ENCODE measurements at places on chromosomes 1 and 21. TPM values are rescaled to one million over a fixed set of nuclear protein-coding genes. Genes with fewer than 3 reads are reported as not detected.
A peak's percentile ranks its signal among the peaks of the same experiment; 100 is the strongest.

DNA sequence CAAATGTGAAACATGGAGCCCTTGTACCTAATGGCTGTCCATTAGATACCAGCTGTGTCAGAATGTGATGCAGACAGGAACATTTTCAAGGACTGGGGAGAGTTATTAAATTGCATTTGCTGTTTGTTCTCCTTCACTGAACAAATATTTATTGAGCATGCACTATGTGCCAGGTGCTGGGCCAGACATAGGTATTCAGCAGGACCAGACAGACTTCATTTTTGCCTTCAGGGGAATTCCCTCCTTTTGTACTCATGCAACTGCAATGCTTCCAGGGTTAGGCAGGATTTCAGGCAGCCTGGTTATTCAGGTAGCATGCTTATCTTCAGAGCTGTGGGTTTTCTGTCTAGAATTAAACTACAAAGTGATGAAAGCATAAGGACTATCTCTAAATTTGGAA, 64.2 kb upstream of the SMYD2 start:
- no peak overlapping the region for H3K4me3 ChIP-seq
- no peak for DNase-seq
- H3K36me3 ChIP-seq, result no peaks in the 10 kb centered on the region
- no peak overlapping the region for H3K27ac ChIP-seq
- H3K27me3 ChIP-seq, result no peaks in the 10 kb centered on the region
- H3K4me1 ChIP-seq, result no peaks in the 10 kb centered on the region

DNA sequence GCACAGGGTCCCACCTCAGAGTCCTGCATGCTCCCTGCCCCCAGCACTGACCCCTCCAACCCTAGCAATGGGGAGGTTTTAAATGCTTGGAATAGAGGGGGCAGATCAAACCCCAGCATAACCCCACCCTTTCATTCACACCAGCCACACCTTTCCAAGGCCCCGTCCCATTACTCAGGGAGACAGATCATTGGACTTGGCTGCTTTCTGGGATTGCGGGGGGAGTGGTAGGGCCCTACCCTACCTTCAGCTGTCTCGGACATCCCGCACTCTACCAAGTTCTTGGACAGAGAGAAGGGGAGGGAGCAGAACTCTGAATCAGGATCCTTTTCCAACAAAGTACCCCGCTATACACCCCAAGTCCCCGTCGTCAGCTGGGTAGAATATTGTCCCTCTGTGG, 983 bp downstream of the PADI2 start:
- H3K36me3 ChIP-seq, result no peaks in the 10 kb centered on the region
- H3K27me3 ChIP-seq, result peaks cover 66% of the 10 kb centered on the region
- no peak overlapping the region for H3K27ac ChIP-seq
- DNase-seq, result no peak
- H3K4me1 ChIP-seq, result peaks cover 16% of the 10 kb centered on the region
- H3K4me3 ChIP-seq, result no peak overlapping the region

GRCh38 chr1:181184621-181185020, 96.1 kb downstream of the IER5 start:
- no peak overlapping the region for H3K4me3 ChIP-seq
- H3K4me1 ChIP-seq, result peaks cover 2% of the 10 kb centered on the region
- peaks cover 56% of the 10 kb centered on the region for H3K27me3 ChIP-seq
- H3K27ac ChIP-seq, result no peak overlapping the region
- no peaks in the 10 kb centered on the region for H3K36me3 ChIP-seq

DNA sequence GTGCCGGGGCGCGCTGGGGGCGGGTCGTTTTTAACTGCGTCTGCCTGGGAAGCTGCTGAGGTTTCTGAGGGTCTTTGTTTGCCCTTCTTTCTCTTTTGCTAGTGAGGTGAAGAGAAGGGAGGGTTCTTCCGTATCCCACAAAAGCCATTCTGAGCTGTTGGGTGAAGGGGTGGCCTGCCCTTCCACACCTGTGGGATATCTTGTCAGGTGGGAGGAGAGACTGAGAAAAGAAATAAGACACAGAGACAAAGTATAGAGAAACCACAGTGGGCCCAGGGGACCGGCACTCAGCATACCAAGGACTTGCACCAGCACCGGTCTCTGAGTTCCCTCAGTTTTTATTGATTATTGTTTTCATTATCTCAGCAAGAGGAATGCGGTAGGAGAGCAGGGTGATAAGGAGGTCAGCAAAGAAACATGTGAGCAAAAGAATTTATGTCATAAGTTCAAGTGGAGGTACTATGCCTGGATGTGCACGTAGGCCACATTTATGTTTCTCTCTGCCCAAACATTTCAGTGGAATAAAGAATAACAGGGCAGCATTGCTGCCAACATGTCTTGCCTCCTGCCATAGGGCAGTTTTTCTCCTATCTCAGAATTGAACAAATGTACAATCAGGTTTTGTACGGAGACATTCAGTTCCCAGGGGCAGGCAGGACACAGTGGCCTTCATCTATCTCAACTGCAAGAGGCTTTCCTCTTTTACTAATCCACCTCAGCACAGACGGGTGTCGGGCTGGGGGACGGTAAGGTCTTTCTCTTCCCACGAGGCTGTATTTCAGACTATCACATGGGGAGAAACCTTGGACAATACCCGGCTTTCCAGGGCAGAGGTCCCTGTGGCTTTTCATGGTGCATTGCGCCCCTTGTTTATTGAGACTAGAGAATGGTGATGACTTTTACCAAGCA, 972 bp downstream of the PGBD2 start:
- H3K36me3 ChIP-seq, result peaks cover 36% of the 10 kb centered on the region
- peaks cover 48% of the 10 kb centered on the region for H3K4me1 ChIP-seq
- H3K27me3 ChIP-seq, result no peaks in the 10 kb centered on the region
- H3K4me3 ChIP-seq, result peak overlapping the region; percentile 58

DNA sequence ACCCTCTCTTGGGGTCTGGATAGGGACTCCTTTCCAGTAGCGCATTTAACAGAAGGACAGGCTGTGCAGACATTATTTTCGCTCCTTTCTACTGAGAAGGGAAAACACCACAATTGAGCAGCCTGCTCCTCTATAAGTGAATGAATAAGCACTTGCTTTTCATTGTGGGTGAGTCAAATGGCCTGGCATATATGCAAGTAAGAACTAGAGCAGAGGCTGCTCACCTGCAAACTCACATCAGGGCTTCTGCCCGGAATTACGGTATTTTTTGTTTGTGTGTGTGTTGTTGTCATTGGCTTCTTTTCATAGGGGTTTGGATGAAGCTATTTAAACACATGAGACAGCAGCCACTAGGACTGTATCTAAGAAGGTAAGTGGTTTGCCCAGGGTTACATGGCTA, 200.1 kb upstream of the CAMK1G start:
- no peaks in the 10 kb centered on the region for H3K36me3 ChIP-seq
- no peaks in the 10 kb centered on the region for H3K4me1 ChIP-seq
- no peaks in the 10 kb centered on the region for H3K27me3 ChIP-seq
- DNase-seq, result no peak
- H3K4me3 ChIP-seq, result no peak overlapping the region

DNA sequence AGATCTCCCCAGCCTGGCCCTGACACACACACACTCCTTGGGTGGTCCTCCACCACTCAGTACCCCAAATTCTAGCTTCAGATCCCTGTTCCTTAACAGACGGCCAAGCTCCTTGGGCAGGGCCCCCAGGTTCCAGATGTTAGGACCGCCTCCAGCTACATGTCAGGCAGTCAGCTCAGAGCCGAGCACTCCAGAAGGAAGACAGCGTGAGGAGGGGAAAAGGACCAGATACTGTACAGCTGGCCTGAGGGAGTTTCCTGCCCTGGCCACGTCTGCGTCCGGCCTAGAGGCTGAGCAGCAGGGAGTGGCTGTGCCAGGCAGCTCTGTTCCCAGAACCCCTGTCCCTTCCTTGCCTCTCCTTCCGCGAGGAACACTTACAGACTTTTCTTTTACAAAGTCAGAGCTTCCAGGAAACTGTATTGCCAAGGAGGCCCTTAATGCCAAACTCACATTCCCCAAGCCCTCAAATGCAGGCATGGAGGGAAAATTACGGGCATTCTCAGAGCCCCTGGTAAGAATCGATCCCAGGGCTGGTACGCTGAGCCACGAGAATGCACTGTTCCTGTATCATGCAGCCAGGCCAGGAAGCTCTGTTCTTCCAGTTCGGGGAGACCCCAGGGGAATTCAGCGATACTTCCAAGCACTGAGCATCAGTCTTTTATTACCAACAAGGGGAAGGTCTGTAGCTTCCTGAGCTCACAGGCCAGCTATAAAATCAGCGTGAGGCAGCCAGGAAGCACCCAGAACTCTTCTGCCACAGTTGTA, 45.2 kb upstream of the CNTN2 start:
- peaks cover 84% of the 10 kb centered on the region for H3K27me3 ChIP-seq
- H3K4me1 ChIP-seq, result no peaks in the 10 kb centered on the region
- no peaks in the 10 kb centered on the region for H3K36me3 ChIP-seq
- no peak for DNase-seq
- no peak overlapping the region for H3K27ac ChIP-seq

- no peak for DNase-seq
- H3K36me3 ChIP-seq, result no peaks in the 10 kb centered on the region
- no peak overlapping the region for H3K27ac ChIP-seq
- no peaks in the 10 kb centered on the region for H3K27me3 ChIP-seq
- H3K4me3 ChIP-seq, result no peak overlapping the region
Measured at GRCh38 chr1:91831132-91831930, 54.6 kb downstream of the TGFBR3 start.

The C4BPA gene
- 0.18 TPM for total RNA-seq

The BSND gene
- total RNA-seq, result not detected

Measured in K562 (cell line).